Stimulated activated CD8-positive, alpha-beta memory T cell treated with anti-CD3 and anti-CD28 coated beads, Interleukin-15, amount 100 ng/mL, for 4 hours (primary cell): ENCODE measurements at places on chromosomes 3 and 15.

DNA sequence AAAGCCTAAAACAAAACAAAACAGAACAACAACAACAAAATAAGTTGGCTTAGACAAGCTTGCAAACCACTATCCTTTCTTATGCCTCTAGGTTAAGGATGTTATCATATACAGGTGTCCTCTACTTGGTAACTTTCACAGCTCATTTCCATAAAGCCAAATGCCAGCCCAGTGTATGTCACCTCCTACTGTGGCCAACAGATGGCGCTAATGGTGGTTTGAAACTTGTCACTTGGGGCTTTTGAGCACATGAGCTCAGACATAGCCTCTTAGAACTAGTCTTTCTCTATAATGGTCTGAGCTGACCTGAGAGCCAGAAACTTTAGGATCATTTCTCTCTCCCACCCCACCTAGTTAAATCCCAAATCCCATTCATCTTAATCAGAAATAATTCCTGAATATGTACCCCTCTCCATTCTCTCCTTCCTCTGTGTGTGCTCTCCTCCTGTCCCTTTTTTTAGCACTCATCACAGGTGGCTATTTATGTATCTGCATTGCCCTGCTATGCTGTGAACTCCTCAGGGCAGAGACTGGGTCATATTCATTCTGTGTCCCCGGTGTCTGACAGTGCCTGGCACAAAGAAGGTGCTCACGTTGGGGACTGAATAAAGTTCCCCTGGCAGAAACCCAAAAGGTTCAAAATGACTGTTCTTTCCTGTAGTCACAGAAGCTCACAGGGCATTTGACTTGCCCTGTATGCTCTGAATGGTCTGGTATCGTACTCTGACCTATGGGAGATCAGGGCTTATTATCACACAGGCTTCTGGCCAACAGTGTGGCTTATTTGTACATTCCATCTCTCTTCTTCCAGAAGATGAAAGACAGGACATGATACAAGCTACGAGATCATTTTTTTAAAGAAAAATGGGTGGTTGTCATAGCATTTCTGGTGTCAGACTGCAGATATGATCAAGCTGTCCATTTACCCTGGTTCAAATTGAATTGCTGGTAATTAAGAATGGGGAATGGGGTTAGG is 319.3 kb upstream of the AZI2 start:
- no peak for DNase-seq

DNA sequence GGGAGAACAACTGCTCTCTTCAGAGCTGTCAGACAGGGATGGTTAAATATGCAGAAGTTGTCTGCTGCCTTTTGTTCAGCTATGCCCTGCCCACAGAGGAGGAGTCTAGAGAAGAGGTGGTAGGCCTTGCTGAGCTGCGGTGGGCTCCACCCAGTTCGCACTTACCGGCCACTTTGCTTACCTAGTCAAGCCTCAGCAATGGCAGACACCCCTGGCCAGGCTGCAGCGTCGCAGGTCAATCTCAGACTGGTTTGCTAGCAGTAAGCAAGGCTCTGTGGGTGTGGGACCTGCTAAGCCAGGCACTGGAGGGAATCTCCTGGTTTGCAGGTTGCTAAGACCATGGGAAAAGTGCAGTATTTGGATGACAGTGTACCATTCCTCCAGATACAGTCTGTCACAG is 12.3 kb upstream of the TMEM45A start:
- DNase-seq: no peak

DNA sequence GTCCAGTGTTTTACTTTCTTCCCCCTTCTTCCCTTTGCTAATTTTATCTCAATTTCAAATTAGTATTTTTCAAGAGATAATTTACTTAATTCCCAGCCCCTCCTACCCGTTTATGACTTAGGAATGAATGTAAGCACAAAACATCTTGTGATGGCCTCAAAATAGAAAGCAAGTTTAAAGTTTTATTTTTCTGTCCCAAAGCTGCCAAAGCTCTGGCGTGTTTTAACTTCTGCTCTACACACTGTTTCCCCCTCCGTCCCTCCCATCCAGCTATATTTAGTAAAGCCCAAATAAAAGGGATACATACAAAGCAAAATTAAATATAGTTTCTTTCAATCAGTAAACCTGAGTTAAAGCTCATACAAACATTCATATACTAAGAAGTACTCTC is 59.9 kb downstream of the IGF2BP2 start:
- DNase-seq: no peak

DNA sequence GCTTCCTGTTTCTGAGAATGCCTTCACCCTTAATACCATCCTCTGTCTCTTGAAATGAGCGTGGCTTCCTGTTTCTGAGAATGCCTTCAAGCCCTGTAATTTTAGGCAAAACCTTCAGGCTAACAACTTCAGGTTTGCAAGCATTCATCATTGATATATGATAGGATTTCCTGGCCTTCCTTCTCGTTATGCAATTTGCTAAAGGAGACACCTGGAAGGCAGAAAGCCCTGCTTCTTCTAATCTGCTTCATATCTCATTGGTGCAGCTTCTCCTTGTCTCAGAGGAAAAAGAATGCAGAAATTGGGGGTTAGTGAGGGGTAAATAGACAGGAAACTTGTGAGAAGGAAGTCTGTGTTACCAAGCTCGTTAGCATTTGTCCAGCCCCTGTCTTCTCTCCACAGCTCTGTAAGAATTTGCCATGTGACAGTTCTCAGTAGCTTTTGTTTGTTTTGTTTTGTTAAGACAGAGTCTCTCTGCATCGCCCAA is 7.3 kb downstream of the ARL6IP5 start:
- DNase-seq: no peak

DNA sequence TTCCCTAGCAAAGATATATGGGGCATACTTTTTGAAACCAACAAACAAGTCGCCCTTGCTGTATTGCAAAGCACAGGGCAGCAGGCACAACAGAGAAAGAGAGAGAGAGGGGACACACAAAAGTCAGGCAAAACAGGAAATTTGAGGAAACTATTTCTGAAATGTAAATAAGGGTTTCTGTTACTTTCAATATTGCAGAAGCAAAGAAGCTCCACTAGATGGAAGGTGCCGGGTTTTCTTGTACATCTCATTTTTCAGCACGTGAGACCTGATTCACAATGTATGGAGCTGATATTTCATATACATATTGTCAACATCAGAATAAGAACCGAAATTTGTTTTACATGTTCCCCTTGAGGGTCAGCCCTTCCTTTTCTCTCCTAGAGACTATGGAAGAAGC is 127.4 kb downstream of the FOXP1 start:
- DNase-seq: no peak

DNA sequence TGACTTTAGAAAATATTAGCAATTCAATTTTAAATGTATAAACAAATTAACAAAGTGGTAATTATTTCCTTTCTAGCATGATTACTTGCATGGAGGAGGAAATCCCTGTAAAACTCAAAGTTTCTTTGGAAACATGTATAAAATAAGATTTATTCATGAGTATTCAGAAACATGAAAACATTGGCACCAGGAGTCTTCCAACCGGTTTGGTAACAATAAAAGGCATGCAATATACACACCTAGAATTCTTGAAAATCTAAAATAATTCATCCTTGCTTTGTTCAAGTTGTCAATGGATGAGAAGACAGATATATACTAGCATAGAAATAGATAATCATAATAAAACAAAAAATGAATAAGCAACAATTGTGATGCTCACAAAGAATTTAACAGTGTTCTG is 76.4 kb downstream of the ZPLD1 start:
- no peak for DNase-seq

DNA sequence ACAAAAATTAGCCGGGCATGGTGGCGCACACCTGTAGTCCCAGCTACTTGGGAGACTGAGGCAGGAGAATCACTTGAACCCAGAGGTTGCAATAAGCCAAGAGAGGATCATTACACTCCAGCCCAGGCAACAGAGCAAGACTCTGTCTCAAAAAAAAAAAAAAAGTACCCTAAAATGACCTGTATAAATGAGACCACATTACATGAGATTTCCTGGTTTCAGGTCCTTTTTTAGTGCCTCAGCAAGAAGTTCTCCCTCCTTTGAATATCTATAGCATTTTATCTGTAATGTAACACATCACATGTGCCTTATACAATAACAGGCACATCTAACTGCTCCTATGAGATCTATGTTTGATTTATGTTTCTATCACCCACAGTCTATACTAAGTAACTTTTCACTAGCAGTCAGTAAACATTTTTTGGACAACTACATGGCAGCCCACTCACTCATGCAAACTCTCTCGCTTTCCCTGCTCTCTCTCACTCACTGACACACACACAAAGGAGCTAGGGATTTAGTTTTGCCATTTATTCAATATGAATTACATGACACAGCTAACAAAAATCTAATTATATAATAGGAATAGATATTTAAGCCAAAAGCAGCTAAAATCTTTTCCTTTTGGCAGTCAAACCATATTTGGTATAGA is 34.1 kb downstream of the ADAM10 start:
- no peak for DNase-seq

GRCh38 chr3:173268781-173269180 is 127.7 kb upstream of the SPATA16 start:
- no peak for DNase-seq

DNA sequence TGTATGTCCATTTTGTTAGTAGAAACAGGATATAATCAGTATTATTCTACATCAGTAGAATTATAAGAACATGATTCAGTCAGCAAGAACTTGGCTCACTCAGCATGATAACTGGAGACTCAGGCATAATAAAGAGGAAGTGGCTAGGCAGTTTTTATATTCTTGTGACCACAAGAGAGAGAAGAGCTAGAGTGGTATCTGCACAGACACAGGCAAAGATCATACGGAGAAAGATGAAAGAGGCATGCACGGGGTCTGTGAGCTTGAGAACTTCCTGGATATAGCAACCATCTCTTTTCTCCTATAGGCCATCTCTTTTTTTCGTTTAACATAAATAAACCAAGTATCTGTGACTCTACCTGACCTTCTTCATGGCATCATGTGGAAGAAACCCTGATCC is 46.8 kb downstream of the MYO5A start:
- peak; percentile 19 for DNase-seq

- no peak for DNase-seq
Observed at GRCh38 chr3:24048843-24049242, 103.8 kb downstream of the NR1D2 start.

DNA sequence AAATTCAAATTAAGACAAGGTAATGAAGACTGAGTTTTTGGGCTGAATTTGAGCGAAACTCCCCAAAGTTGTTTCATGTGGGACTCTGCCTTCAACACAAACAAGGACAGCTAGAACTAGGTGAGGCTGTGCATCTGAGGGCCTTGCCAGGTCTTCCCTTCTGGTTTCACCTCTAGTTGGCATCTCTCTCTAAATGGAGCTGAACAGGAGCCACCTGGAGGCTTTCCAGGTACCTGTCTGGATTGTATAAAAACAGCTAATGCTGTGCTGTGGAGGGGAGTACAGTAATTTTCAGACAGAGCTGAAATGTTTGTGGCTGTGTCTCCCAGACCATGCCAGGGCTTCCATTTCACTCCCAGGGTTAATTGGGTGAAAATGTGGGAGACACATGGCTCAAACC is 27.1 kb downstream of the TRIM71 start:
- DNase-seq: no peak

GRCh38 chr15:78018946-78019644 is 58.4 kb downstream of the TBC1D2B start:
- no peak for DNase-seq

- no peak for DNase-seq
Observed at GRCh38 chr3:164479978-164480377, 598.3 kb downstream of the SI start.

- no peak for DNase-seq
Observed at GRCh38 chr3:170697131-170697530, 111.3 kb upstream of the SLC7A14 start.

- DNase-seq: peak; percentile 43
Observed at GRCh38 chr3:50436114-50436674, 67.2 kb downstream of the CACNA2D2 start.

DNA sequence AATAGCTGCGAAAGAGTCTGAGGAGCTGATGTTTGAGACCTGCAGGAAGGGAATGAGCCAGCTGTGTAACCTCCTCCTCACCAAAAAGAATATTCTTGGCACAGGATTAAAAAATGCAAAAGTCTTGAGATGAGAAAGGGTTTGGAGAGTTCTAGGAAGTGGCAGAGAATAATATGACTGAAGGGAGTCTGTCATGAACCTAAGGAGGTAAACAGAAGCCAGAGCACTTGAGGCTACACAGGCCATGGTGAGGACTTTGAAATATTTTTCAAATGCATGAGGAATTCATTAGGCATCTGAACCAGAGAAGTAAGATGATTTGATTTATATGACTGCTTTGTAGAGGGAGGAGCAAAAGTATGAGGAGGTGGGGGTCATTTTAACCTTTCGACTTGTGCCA is 347.8 kb downstream of the EPHA3 start:
- no peak for DNase-seq
